ENCODE measurements at places on chromosomes 16 and 17.

DNA sequence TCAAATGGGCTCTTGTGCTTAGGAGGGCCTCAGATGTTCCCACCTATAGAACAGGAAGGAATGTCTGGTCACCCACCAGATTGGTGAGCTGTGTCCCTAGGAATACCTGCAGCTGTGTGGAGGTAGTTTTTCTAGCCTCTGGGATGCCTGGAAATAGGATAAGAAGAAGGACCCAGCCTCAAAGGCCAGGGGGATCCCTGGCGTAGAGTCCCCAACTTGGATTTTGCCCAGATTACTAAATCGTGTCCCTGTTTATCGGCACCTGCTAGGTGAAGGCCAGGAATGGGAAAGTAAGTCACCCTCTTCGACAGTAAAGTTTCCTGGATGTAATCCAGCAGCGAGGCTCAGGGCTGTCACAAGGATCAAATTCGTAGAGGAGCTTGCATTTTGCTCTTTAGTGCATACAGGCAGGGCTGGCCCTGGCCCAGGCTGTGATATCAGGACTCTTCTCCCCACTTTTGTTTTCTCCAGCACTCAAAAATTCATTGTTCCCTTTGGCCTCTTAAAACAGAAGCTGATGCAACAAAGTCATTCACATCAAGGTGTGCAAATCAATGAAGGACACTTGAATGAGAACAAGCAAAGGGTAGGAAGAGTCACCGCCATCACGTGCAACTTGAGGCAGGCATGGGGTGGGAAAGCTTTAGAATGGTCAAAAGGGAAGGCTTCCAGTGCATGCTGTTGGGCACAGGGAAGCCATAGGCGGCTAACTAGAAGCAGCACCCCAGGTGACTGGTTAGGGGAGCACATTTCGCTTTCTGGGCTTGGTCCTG is 7.5 kb downstream of the SLC13A2 start:
- DNase-seq, result no peak

DNA sequence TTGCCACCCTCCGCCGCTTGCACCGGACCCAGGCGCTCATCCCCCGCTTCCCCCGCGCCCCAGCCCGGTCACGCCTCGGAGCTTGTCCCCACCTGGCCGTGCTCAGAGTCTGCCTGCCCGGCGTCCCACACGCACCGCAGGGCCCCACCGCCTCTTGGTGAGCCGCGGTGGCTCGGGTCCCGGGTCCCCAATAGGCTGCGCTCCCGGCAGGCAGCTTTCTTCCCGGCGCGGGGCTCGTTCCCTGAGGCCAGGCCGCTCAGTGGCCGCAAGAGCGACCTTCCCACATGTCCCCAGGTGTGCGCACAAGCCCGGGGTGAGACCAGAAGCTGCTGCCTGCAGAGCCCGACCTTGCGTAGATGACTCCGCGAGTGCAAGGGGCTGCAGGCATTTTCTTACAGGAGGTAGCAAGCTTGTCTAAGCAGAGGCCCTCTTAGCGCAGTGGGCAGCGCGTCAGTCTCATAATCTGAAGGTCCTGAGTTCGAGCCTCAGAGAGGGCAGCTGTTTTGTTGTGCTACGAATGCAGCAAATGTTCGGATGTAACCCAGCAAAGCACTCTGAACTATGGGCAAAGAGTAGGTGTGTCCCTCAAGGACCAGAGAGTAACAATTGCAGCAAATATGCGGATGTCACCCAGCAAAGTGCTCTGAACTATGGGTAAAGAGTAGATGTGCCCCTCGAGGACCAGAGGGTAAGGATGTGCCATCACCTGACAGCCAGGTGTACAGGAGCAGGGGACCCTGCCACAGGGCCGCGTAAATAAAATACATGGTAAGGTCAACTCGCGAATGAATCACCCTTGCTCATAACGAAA is 15.6 kb downstream of the TLE7 start:
- DNase-seq, result no peak

DNA sequence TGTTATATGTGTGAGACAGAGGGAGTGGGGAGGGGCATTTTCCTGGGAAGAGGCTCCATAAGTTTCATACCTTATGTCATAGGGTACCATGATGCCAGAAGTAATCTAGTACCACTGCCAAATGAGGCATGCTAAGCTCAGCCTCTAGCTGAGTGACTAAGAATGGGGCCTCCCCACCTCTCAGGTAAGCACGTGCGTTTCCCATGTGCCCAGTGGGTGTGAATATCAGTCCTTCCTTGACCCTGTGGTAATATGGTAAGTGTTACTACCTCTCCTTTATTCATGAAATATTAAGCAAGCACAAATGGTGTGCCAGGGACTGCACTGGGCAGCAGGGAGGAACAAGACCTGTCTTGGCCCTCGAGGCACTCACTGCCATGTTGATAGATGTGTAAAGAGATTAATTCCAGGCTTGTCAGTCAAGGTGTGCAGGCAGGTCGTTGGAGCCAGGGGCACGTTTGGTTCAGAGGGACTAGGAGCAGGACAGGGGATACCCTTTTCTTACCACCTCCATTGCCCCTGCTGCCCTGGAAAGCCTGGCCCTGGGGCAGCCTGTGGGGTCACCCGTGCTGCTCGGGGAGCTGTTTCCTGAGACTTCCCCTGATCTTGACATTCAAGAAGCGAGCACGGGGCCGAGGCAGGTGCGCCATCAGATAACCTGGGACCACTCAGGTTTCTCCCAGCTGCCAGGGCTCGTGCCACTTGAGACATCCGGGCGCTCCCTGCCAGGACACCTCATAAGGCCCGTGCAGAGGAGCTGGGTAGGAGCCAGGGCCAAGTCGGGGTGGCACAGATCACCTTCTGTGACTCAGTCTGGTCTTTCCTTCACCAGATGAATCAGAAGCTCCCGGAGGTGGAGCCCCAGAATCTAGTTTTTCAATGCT is 8.8 kb downstream of the RSAD1 start:
- no peak for DNase-seq

DNA sequence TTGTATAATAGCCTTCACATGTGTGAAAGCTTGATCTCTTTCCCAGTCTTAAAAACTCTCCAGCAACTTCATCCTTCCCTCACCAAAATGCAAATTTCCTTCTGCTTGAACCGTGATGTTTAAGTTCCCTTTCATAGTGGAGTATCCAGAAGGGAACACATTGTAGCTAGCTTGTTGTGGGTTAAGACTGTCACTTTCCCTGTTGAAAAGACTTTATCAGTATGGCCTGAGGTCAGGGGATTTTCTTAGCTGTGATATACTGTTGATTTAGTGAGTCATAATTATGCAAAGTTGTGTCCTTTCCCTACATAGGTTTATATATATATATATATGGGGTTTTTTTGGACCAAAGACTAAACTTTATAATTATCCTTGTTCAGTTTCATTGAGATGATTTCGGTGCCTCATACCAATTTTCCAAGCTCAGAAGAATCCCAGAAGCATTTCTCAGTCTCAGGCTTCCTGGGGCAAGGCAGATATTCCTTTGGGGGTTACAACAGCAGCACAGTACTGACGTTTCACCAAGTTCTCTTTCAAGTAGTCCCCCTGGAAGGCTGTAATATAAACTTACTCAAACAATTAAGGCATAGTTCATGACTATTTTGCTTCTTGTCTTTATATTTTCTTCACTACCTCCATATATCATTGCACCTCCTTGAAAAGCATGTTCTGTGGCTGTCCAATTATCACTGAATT is 35.7 kb downstream of the ESRP2 start:
- DNase-seq, result no peak

DNA sequence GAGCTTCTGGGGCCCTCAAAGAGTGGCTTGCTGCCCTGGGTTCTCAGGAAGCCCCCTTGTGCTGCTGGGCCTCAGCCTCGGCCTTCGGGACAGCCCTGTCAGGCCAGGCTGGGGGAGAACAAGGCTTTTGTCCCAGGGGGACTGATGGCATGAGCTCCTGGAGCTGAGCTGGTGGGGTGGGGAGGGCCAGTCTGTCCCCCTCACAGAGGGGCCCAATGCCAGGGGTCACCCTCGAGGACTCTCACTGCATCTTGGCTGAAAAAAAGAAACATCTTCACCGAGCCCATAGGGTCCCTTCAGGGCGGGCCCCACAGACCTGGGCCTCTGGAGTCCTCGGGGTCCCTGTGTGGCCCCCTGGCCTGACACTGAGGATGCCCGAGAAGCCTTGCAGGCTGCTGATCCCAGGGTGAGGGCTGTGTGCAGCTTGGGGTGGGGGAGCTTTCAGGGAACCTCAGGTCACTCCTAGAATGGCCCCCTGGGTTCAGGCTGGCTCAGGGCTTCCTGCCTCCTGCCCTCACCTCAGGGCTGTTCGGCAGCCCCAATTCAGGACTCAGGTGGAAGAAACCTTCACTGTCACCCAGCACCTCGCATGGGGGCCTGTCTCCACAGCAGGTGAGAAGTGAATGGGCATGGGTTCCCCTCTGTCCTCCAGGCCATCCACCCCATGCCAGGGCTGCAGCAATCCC is 90.5 kb downstream of the TNFRSF13B start:
- DNase-seq, result no peak

- no peak for DNase-seq
These were observed 133.9 kb upstream of the SOX9 start for GRCh38 chr17:71986886-71987285.

DNA sequence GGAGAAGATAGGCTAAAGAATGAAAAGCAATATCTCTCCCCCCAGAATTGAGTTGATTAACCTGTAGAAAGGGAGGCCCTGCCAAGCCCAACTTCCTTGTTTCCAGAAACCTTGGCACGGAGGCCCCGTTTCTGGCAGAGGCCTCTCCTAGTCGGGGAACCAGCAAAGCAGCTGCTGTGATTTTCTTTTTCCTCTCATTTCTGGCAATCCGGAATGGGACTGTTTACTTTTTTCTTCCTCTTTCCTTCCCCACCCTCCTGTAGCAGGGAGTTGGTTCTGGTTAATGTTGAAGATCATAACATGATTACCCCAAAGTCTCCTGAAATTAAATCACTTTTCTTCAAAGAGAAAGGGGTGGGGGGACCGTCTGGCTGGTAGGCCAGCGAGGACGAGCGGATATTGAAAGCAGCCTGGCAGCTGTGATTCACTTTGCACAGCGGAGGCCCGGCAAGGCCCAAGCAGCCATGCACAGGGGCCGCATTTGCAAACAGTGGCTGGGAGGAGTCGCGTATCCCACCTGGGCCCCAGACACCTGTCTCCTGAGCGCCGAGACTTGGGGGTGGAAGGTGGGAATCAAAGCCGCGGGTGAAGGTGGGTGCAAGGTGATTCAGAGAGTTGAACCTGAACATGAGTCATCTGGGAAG is 51.5 kb downstream of the NTN1 start:
- no peak for DNase-seq

- DNase-seq, result no peak
These were observed 111.5 kb upstream of the MPHOSPH6 start for GRCh38 chr16:82281544-82281943.

Data from stimulated activated CD8-positive, alpha-beta memory T cell treated with anti-CD3 and anti-CD28 coated beads, Interleukin-2, amount 100 ng/mL, for 1 hour (primary cell).